Stimulated activated CD4-positive, alpha-beta T cell treated with anti-CD3 and anti-CD28 coated beads, Interleukin-1b, Interleukin-23, amount 100 ng/mL, for 24 hours (primary cell): ENCODE measurements at places on chromosomes 2 and 18.
A peak's percentile ranks its signal among the peaks of the same experiment; 100 is the strongest.

DNA sequence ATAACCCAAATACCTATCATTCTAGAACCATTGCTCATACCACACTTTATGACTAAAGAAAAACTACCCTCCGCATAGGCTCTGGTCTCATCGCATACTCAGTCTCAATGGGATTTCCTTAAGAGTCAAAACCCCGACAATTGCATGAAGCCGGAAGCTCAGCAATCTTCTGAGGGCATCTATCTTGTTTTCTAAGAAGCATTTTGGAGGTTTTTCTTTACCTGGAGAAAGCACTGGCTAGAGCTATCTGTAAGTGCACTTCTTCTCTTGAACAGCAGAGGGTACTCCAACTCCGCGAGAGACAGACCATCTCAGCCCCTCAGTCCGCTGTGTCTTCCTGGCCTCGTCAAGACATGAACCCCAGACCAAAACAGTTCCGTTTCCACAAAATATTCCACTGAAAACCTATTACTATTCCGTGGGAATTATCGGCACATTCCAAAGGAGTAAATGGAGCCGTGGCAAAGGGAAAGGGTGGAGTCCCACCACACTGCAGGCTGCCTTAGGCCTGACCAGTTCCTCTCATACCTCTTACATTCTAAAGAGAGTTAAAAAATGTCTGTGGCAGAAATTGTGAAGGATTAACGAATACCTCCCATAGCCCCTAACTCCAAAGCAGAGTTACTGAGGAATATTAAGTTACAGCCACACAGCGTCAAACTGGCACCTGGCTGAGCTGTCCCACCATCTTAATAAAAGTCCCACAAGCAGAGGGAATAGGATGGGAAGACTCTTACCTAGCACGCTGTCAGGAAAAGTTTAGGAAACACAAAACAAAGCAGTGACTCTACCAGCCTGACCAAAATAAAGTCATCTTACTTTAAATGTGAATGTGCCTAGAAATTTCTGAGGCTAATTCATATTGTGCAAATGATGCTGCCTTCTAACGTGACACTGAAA, 325.6 kb upstream of the VRK2 start:
- peak; percentile 13 for DNase-seq

GRCh38 chr18:22015156-22015555, 154.2 kb upstream of the GATA6 start:
- no peak for DNase-seq

DNA sequence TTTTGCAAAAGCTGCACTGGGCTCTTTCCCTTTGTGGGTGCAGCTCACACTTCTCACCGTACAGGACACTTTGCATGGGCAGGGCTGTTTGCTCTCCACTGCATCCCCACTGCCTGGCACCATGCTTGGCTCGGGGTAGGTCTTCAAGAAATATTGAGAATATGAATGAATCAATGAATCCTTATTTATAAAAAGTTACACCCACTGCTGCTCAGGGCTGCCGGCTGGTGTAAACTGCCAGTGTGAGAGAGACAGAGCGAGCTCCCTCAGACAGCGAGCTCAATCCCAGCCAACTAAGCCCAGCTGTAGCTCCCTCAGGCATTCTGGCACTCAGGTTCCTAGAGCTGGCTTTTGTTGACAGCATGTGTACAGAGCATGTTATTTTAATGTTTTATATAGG, 3.4 kb downstream of the TMEM185B start:
- no peak for DNase-seq

DNA sequence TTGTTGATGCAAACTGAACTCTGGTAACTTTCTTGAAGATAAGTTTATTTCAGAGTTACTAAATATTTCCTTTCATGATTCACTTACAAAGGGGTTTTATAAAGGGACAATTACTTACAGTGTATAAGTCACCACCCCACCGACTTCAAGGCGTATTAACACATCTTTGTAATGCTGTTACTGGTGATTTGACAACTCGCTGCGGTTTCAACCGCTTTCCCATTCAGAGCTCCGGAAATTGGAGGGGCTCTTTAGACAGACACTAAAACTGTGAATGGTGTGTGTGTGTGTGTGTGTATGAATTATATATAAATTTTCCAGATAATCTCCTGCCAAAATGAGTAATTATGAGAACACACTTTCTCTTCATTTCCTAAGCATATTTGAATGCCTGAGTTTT, 4.9 kb downstream of the TM4SF20 start:
- no peak for DNase-seq

DNA sequence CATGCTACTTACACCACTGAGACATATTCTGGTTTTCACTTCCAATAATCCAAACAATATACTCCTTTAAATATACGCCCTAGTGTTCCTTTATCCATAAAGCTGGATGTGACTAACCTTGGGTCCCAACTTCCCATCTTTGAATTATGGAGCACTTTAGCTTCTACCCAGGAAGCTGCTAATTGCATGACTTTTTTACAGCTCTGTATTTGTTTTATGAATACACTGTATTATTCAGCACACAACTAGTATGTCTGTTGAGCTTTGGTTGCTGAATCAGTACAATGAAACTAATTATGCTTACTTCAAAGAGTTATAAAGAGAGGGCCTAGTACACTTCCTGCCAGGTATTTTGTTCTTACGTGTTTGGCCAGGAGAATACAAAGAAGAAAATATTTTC, 118.5 kb downstream of the BAZ2B start:
- DNase-seq, result no peak

- DNase-seq, result no peak
Measured at GRCh38 chr2:25254961-25255360, 86.6 kb upstream of the POMC start.
